ENCODE measurements at places on chromosomes 7 and 10.

GRCh38 chr7:23458044-23458443 lies 12.2 kb downstream of the IGF2BP3 start:
- DNase-seq, result no peak

DNA sequence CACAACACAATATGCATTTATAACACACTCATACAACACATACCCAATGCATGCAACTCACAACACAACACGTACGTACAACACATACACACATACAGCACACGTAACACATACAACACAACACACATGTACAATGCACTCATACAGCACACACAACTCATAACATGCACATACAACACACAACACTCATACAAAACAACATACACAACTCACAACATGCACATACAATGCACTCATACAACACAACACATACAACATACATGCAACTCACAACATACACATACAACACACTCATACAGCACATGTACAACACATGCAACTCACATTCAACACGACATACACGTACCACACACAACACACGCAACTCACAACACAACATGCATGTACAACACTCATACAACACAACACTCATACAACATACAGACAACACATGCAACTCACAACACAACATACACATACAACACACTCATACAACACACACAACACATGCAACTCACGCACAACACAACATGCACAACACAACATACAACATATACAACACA lies 21.8 kb downstream of the DIP2C start:
- no peak for DNase-seq

GRCh38 chr7:74026406-74026902 lies 1.5 kb upstream of the ELN start:
- no peak for DNase-seq

- no peak for DNase-seq
Measured at GRCh38 chr7:92851732-92852131, 15.4 kb upstream of the CDK6 start.

GRCh38 chr7:73841689-73842066 lies 638 bp downstream of the METTL27 start:
- no peak for DNase-seq

- DNase-seq, result no peak
Measured at GRCh38 chr7:151122796-151123157, 36.5 kb downstream of the AGAP3 start.

DNA sequence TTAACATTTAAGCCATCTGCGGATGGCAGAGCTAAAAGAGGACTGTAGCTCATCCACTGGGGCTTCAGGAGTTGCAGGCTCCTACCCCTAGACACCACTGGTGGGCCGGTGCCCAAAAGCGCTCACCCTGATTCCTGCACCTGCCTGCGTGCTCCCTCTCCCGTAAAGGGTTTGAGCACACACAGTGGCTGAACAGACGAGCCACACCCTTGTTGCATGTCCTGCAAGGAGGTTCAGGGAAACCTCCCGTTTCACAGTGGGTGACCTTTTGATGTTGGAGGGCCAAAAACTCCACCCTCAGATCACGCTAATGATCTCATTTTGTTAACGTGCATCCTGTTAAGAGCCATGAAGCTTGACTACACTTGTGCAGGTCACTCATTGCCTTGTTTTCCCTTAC lies 37.9 kb downstream of the SYPL1 start:
- DNase-seq, result no peak
